Stimulated activated naive CD8-positive, alpha-beta T cell treated with anti-CD3 and anti-CD28 coated beads, Interleukin-15, amount 100 ng/mL, for 72 hours (primary cell): ENCODE measurements at places on chromosomes 2 and 18.

- no peak for DNase-seq
Observed at GRCh38 chr18:33697498-33697897, 119.5 kb downstream of the ASXL3 start.

DNA sequence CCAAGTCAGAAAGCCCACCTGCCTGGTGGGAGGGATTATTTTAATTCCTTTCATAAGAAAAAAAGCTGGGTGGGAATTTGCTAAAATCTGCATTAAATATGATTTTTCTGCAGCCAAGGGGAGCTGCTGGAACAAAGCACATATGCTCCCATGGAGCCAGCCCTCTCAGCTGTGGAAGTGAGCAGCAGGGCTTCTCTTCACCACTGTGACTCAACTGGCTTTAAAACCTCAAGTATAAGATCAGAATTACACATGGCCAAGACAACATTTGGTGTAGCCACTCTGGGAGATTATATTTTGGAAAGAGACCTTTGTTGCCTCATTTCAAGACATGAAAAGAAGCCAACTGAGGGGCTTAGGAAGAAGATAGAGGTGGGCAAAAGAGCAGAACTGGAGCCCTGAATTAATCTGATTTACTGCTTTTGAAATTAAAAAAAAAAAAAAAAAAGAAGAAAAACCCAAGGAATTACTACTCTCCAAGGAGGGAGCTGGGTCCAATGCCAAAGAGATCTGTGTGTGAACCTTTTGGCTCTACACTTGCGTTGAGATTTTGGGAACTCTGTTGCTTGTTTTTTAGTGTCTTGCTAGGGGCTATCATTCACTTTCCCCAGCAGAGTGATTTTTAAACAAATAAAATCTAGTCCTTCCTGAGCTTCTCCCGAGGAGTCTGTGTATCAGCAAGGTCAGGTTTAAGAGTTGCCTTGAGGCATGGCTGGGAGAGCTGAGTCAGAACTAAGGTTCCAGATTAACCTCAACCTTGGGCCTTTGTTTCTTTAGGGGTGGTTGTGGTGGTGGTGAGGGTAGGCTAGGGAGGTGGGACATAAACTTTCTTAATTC is 6.0 kb downstream of the LHCGR start:
- DNase-seq: no peak

DNA sequence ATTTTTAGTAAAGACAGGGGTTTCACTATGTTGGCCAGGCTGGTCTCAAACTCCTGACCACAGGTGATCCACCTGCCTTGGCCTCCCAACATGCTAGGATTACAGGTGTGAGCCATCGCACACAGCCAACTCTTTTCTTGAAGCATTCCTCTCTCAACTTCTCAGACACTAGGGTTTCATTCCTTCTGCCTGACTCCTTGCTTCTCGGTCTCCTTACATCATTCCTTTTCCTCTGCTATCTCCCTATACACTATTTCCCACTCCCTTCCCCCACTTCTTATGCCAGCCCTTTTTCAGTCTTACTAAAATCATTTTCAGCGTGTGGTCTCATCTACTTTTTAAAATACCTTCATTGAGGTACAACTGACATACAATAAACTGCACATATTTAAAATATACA is 6.1 kb downstream of the SOS1 start:
- DNase-seq: no peak

GRCh38 chr2:197669077-197669476 is 6.3 kb downstream of the RFTN2 start:
- no peak for DNase-seq

- no peak for DNase-seq
Observed at GRCh38 chr2:236238751-236239150, 25.5 kb downstream of the ASB18 start.

GRCh38 chr2:127080938-127081755 is 25.8 kb downstream of the BIN1 start:
- DNase-seq: peak; percentile 54

GRCh38 chr18:54127759-54128378 is 96.6 kb downstream of the MBD2 start:
- no peak for DNase-seq

DNA sequence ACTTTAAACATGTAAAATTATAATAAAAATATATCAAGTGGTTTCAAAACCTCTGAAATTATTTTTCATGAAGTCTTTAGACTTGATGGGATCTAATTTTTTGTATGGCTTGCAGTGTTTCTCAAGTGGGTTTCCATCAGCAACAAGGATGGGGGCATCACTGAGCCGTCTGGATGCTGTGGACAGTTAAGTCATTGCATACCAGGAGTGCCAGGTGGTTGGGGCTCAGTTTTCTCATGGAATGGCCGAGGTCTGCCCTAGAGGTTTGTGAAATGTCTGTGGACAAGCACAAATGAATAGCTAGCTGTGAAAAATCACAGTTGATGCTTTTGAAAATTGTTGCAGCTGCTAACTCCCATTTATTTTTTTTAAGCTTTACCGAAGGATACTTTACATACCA is 1.7 kb downstream of the PRELID3A start:
- DNase-seq: no peak
